ENCODE measurements at places on chromosomes 1 and 21. TPM values are rescaled to one million over a fixed set of nuclear protein-coding genes. Genes with fewer than 3 reads are reported as not detected.

GRCh38 chr1:53342735-53343470 lies 15.0 kb upstream of the LRP8 start:
- no peak overlapping the region for H3K27ac ChIP-seq
- peaks cover 31% of the 10 kb centered on the region for H3K27me3 ChIP-seq
- no peak overlapping the region for H3K4me3 ChIP-seq

DNA sequence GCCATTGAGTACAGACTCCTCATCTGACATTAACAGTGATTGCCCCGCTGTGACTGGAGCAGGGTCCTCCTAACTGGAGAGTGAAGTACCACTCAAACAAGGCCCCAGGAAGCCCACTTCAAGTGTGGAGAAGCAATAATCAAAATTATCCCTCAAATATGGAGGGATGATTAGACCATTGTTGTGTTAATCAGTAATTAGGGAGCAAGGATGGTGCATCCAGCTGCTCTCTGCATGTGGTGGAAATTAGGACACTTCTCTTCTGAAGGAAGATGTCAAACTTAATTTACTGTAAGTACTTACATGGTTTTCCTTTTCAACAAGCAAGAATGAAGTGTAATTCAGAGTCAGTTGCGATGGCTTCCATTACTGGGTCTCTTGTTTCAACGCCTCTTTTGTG lies 3.4 kb upstream of the ZP4 start:
- H3K27me3 ChIP-seq, result peaks cover 51% of the 10 kb centered on the region
- no peak overlapping the region for H3K27ac ChIP-seq
- no peak for DNase-seq
- H3K36me3 ChIP-seq, result no peaks in the 10 kb centered on the region
- no peak overlapping the region for H3K4me3 ChIP-seq

- no peak overlapping the region for H3K4me3 ChIP-seq
- no peaks in the 10 kb centered on the region for H3K27me3 ChIP-seq
- no peak for DNase-seq
- H3K36me3 ChIP-seq, result no peaks in the 10 kb centered on the region
- H3K27ac ChIP-seq, result no peak overlapping the region
- peaks cover 12% of the 10 kb centered on the region for H3K4me1 ChIP-seq
Observed at GRCh38 chr1:187053876-187054275, 225.1 kb downstream of the PLA2G4A start.

The VAV3 gene
- total RNA-seq, result 7.7 TPM

- peak overlapping the region; percentile 77 for H3K4me3 ChIP-seq
- no peak overlapping the region for H3K27ac ChIP-seq
Observed at GRCh38 chr1:203026666-203027663, 674 bp downstream of the PPFIA4 start.

GRCh38 chr1:232292239-232292638 lies 337.7 kb downstream of the SIPA1L2 start:
- H3K27ac ChIP-seq, result no peak overlapping the region
- H3K36me3 ChIP-seq, result no peaks in the 10 kb centered on the region
- DNase-seq, result no peak
- no peaks in the 10 kb centered on the region for H3K4me1 ChIP-seq

- H3K27me3 ChIP-seq, result peaks cover 29% of the 10 kb centered on the region
- H3K27ac ChIP-seq, result no peak overlapping the region
- peak overlapping the region; percentile 83 for H3K4me3 ChIP-seq
Observed at GRCh38 chr1:116666187-116667077, 1.1 kb downstream of the IGSF3 start.

- no peak overlapping the region for H3K27ac ChIP-seq
- no peaks in the 10 kb centered on the region for H3K4me1 ChIP-seq
- peaks cover 32% of the 10 kb centered on the region for H3K36me3 ChIP-seq
- no peak overlapping the region for H3K4me3 ChIP-seq
Observed at GRCh38 chr21:44093761-44094160, 13.4 kb upstream of the PWP2 start.

DNA sequence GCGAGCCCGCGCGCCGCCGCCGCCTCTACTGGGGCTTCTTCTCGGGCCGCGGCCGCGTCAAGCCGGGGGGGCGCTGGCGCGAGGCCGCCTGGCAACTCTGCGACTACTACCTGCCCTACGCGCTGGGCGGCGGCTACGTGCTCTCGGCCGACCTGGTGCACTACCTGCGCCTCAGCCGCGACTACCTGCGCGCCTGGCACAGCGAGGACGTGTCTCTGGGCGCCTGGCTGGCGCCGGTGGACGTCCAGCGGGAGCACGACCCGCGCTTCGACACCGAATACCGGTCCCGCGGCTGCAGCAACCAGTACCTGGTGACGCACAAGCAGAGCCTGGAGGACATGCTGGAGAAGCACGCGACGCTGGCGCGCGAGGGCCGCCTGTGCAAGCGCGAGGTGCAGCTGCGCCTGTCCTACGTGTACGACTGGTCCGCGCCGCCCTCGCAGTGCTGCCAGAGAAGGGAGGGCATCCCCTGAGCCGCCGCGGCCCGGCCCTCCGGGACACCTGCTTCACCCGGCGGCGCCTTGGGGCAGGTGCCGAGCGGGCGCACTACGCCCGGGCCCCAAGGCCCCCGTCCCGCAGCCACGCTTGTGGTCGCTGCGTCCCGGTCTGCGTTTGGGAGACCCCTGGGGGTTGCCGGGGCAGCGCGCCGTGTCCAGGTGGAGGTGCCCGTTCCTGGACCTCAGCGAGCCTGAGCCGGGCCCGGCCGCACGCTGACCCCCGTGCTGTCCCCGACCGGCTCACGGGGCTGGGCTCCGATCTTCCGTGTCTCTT lies 944 bp downstream of the B3GALT6 start:
- peaks cover 10% of the 10 kb centered on the region for H3K36me3 ChIP-seq
- peaks cover 10% of the 10 kb centered on the region for H3K4me1 ChIP-seq
- no peak overlapping the region for H3K27ac ChIP-seq
- H3K27me3 ChIP-seq, result no peaks in the 10 kb centered on the region
- no peak for DNase-seq

The CLCA4 gene
- not detected for total RNA-seq

- no peak overlapping the region for H3K27ac ChIP-seq
- no peak for DNase-seq
- no peaks in the 10 kb centered on the region for H3K36me3 ChIP-seq
- 0 out of 2 replicates have a peak, but pooled peaks cover 3% of the 10 kb centered on the region for H3K4me1 ChIP-seq
- H3K4me3 ChIP-seq, result no peak overlapping the region
Observed at GRCh38 chr1:96253246-96254035, 468.1 kb upstream of the PTBP2 start.

DNA sequence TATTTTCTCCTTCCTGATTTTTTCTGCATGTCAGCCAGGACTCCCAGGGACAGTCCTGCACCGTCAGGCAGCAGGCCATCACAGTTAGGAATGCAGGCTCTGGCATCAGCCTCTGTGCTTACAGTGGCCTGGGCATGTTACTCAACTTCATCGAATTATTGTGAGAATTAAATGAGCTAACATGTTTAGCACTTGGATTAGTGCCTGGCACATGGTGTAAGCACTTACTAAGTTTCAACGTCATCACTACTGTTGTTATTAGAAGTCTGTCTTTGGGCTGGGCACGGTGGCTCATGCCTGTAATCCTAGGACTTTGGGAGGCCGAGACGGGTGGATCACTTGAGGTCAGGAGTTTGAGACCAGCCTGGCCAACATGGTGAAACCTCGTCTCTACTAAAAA lies 45.1 kb downstream of the SCCPDH start:
- no peaks in the 10 kb centered on the region for H3K36me3 ChIP-seq
- DNase-seq, result no peak
- peak overlapping the region; percentile 38 for H3K27ac ChIP-seq
- H3K4me1 ChIP-seq, result peaks cover 27% of the 10 kb centered on the region
- H3K27me3 ChIP-seq, result peaks cover 9% of the 10 kb centered on the region

Measured in WTC11 (cell line).